ENCODE measurements at places on chromosomes 2 and 18.

DNA sequence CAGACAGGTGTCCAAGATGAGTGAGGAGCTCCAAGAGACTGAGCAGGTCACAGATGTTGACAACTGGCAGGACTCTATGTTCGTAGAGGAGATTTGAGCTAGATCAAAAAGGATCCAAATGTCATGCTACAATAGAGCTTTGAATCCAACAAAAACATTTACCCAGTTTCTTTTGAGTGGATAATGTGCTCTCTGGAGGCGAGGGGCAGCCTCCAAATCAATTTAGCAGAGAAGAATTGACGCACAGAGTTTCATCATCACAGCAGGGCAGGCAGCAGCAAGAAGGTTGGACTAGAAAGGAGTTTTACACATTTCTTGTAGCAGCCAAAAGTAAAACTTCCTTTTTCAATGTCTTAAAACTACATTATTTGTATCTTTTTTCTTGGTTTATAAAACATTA, 653.0 kb downstream of the RNF144A start:
- DNase-seq = no peak

GRCh38 chr18:49360582-49360981, 99.9 kb downstream of the DYM start:
- no peak for DNase-seq

GRCh38 chr2:128348701-128349100, 30.0 kb upstream of the HS6ST1 start:
- DNase-seq = no peak

GRCh38 chr2:11821705-11822104, 75.3 kb downstream of the LPIN1 start:
- no peak for DNase-seq

DNA sequence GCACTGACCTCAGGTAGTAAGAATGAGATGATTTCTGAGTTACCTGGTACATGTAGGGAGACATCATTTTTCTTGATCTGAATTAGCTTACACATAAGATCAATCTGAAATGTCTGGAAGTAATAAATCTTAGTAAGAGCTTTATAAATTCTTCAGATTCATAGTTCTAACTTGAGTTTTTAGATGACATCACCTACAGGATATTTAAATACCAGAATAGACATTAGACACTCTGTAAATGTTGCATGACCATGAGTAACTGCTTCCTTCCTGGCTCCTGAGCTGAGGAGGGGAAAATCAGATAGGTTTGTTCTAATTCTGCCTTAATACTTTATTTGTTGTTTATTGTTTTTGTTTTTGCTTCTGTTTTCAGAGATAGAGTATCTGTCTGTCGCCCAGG, 181.8 kb downstream of the PHLPP1 start:
- no peak for DNase-seq

- no peak for DNase-seq
Observed at GRCh38 chr18:24071779-24072178, 57.2 kb downstream of the TTC39C start.

DNA sequence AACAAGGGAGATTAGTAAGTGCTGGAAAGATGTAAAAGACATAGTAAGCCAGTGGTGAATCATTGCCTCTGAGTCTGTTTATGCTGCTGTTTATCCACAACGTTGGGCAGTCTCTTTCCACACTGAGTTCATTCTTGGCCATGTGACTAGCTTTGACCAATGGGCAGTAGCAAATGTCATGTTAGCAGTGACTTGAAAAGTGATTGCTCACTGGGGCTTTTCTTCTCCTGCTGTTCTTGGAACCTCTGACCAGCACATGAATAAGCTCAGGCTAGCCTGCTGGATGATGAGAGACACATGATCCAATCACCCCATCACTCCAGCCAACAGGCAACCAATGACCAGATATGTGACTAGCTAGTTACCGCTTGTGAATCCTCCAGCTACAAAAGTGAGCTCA, 360.4 kb downstream of the SLC4A3 start:
- no peak for DNase-seq

- no peak for DNase-seq
Observed at GRCh38 chr2:111102216-111102615, 18.5 kb upstream of the BCL2L11 start.

DNA sequence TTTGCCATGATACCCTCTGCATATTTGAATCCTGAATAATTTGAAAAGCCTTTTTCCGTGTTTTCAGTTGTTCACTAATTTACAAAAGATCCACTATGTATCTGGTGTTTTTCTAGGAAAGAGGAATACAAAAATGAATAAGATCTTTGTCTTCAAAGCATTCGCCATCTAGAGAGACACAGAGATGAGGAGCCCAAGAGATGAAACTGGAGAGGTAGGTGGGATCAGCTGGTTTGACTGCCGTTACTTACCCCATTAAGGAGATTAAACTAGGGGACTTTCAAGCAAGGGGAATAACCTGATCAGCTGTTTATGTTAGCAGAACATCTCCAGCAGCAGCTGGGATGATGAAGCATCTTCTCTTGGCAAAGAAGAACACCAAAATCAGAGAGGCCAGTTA, 150.2 kb upstream of the SATB2 start:
- no peak for DNase-seq

DNA sequence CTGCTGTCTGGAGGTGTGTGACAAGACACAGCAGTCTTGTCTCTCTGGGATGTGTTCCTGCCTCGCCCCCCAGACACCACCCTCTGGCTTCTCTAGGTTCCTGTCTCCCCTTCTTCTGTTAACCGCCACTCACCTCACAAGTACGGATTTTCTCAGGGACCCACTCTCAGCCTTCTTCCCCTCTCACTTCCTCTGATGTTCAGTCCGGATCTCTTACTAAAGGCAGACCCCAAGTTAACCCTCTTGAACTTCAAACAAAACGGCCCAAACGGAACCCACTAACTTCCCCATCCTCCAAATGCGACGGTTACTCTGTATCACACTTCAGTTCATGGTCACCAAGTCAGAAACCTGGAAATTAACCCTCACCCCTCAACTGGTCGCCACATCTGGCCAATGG, 32.0 kb downstream of the B4GALT6 start:
- no peak for DNase-seq

DNA sequence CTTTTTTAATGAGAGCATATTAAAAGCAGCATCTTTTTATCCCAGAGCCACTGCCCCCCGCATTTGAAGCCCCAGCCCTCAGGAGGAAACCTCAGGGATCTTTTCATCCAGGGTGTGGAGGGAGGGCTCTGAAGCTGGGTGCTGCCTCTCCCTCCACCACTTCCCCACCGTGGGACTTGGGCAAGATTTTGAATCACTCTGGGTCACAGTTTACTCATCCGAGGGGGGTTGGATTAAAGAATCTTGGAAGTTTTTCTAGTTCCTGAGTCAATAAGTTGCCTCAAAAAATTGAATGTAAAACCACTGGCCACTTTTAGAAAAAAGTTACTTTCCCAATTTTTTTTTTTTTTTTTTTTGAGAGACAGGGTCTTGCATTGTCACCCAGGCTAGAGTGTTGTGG, 62.0 kb upstream of the ANKRD44 start:
- DNase-seq = no peak

- DNase-seq = no peak
Observed at GRCh38 chr2:74233648-74234047, 35.2 kb downstream of the MTHFD2 start.

DNA sequence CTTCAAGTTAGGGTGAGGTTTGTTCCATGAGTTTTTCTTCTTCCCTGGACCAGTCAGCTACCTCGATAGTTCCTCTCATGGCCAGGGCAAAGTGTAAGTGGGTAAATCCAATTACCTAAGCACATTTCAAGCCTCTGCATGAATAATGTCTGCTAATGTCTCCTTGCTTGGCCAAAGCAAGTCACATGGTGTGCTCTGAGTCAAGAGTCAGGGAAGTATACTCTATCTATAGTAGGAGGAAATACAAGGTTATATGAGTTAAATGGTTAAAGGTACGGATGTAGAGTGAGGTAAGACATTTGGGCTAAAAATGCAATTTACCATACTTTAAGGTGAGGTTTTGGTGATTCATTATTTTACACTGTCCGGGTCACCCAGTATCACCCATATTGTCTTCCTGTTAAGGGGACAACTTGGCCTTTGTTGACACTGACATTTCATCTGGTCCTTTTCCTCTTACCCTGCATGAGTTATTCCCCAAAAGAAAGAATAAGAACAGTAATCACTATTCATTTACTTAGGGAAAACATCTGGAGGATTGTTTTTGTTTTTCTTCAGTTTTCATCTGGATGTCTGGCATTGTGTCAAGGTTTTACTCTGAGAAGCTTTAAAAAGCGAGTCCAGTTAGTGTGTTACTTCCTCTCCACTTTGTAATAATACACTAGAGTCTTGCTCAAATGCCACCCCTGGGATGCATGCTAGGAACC, 405.5 kb downstream of the RND3 start:
- DNase-seq = no peak

- no peak for DNase-seq
Observed at GRCh38 chr18:73315381-73315780, 447.6 kb upstream of the NETO1 start.

DNA sequence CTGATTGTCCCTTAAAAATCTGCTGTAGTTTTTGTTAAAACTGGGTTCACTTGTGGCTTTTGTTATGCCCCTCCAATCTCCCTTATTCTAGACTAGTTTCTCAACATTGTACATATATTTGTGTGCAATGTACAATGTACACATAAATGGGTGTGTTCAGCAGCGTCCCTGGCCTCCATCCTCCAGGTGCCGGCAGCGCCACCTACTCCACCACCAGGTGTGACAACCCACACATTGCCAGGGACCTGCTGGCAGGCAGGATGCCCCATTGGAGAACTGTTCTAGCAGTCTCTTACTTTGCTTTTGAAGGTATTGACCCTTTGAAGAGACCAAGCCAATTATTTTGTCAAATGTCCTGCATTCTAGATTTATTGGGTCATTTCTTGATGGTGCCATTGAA, 75.4 kb downstream of the SH3RF3 start:
- DNase-seq = no peak

GRCh38 chr2:150903461-150903860, 358.2 kb downstream of the RBM43 start:
- no peak for DNase-seq

DNA sequence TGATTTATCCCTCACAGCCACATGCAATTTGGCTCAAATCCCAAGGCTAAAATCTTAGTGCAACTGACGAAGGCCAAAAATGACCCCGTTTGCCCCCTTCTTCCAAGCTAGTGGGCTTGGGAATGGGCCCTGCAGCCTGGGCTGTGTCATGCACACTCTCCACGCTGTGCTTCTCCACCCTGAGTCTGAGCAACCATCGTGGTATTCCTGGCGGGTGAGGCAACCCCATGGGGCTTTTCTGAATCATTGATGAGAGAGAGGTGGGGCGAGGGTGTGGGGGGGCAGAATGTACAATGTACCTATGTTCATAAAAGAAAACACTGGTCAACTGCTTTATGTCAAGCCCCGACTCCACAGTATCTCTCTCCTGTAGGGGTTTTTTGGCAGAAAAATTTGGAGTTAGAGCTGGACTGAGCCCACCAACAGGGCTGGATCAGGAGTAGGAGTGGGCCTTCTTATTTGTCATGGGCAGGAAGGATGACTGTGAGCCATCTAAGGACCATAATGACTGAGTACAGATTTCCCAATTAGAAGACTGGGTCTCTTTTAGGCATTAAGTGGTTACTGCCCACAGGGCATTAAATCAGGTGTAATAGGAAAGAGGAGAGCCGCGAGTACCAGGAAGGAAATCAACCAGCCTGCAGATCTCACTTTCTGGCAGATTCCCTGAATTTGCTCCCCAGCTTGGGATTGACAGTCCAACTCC, 8.9 kb downstream of the SULT1C2 start:
- DNase-seq = no peak

DNA sequence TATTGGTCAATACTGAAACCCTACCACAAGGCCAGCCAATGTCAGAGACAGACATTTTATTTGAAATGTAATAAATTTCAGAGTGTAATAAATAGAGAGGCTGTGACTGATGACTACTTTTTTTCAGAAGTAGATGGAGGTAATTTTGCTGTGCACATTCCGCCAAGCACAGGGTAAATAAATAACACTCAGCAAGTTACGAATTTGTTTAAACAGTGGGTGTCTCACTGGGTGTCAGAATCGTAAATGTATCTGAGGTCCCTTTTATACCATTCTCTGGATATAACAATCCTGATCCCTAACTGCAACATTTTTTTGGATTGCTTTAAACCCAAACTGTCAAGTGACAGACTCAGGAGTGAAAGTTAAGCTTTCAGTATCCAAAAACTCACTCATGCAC, 74.1 kb downstream of the GATA6 start:
- DNase-seq = no peak

DNA sequence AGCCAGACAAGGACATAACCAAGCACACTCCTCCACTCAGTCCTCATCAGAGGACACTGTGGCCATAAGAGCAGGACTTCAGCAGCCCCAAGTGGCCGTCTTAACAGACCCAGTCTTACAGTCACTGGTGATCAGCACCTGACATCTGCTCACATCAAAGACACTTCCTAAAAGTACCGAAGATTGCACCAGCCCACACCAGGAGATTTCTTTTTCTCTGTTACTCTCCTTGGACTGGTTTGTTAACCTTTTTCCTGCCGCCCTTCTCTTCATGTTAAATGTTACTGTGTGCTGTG, 44.1 kb downstream of the MRPS5 start:
- DNase-seq = no peak

- no peak for DNase-seq
Observed at GRCh38 chr2:137525132-137525531, 439.1 kb upstream of the HNMT start.

GRCh38 chr2:148375214-148375613, 269.3 kb upstream of the EPC2 start:
- no peak for DNase-seq

GRCh38 chr18:48811401-48811800, 139.4 kb downstream of the SMAD7 start:
- DNase-seq = no peak

DNA sequence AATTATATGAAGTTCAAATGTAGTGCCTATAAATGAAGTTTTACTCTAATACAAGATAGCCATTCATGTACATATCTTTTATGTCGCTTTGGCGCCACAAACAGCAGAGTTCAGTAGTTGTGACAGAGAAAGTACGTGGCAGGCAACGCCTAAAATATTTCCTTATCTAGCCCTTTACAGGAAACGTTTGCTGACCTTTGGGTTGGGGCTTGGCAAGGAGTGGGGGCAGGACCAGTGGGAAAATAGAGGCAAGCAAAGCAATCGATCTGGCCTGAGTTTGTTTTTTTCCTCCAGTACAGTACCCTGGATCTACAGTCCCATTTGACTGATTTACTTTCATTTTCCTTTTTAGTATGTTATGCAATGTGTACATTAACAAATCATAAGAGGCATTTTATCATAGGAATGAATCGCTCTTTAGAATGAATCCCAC, 13.1 kb downstream of the CCDC68 start:
- no peak for DNase-seq

- no peak for DNase-seq
Observed at GRCh38 chr18:70582981-70583380, 294.1 kb downstream of the SOCS6 start.

DNA sequence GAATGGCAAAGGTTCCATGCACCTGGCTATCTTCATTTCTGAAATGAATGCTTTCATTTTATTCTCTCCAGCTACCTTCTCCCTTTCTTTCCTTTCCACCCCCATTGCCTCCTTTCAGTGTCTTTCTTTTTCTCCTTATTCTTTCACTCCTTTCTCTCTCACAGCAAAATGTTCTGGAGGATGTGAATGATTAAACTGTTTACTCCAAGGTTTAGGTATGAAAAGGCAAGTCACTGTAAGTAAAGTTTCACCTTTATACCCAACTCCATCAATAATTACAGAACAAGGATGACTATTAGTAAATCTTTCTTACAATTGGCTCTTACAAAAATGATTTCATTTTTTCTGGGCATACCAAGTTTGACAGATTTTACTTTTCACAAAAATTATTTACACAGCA, 4.3 kb downstream of the PAX8 start:
- no peak for DNase-seq

GRCh38 chr2:98912221-98912851, 23.7 kb downstream of the CRACDL start:
- no peak for DNase-seq

GRCh38 chr2:58032016-58032763, 14.4 kb upstream of the VRK2 start:
- DNase-seq = no peak
